ENCODE measurements at places on chromosomes 1 and 21.

DNA sequence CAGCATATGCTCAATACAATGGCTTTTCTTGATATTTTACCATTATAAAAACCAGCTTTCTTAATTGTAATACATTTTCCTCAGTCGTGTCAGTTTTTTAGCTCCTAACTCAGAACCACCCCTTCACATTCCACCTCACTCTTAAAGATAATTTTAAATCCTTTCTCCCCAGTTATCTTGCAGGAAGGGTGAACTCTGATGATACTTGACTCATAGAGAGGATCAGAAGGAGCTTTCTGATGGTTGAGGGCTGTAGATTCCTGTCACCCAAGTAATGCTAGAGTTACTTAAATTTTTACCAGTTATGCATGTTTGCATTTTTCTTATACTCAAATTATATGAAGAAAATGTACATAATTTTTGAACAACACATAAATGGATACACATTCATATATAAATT lies 233.7 kb downstream of the NCAM2 start:
- no peak for DNase-seq

DNA sequence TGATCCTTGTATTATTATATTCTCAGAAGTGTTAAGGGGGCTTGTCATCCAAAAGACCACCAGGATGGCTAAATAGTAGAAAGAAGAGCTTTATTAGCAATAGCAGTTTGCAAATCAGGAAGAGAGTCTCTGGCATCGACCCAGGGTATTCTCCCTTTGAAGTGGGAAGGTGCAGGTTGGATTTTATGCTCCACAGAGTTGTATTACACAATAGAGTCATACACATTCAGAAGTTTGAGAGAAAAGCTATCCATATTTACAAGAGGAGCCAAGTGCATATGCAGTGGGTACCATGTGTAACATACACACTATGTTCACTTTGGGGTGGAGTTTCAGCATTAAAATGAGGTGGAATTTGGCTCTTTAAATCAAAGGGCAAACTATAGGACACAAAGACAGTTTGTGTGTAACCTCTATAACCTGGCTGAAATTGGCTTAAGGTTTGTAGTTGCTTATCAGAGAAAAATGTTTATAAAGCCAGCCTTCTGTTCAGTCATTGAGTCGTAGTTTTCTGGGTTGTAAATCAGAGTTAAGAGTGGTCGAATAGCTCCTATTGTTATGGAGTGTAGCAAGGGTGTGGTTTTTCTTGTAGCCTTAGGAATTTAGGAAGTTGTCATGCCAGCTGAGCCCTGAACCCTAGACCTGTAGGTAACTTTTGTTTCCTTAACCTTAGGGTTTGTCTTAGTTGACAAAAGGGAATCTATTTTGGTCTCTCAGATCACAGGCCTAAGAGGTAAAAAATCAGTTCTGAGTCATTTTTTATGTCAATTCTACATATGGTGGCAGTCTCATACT lies 125.3 kb downstream of the DNM3 start:
- no peak for DNase-seq

- no peak for DNase-seq
Measured at GRCh38 chr21:23542097-23542496, 2065.2 kb downstream of the MRPL39 start.

- DNase-seq, result no peak
Measured at GRCh38 chr1:67632811-67633655, 52.0 kb upstream of the GADD45A start.

Data from stimulated activated naive CD8-positive, alpha-beta T cell treated with anti-CD3 and anti-CD28 coated beads, Interleukin-15, amount 100 ng/mL, for 72 hours (primary cell).